ENCODE measurements at places on chromosomes 16 and 17.
A peak's percentile ranks its signal among the peaks of the same experiment; 100 is the strongest.

DNA sequence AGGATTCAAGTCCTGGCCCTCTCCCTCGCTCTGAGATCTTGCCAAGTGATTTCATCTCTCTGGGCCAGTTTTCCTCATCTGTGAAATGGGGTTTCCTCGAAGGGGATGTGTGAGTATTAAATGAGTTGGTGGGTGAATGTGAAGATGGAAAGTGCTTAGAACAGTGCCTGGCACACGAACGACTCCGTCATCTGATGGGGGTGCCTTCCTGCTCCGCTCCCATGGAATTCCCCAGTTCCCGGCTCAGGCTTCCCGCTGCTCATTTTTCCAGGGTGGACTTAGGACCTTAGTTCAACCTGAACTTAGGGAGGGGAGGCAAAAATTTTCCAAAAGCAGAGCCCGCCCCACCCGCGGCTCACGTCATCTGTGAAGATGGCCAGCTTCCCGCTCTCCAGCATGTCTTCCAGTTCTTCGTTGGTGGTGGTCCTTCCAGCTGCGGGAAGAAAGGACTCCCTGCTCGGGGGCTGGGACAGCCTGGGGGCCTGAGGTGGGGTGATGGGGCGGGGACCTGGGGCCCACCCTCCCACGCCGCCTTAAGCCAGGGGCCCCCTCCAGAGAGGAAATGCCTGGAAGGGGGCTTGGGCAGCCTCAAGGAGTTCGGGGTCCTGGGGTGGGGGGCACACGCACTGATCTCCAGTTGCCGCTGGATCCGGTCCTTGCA lies 11.4 kb downstream of the HSD3B7 start:
- no peak for DNase-seq

- DNase-seq: no peak
Observed at GRCh38 chr17:67326440-67326839, 39.9 kb downstream of the PSMD12 start.

DNA sequence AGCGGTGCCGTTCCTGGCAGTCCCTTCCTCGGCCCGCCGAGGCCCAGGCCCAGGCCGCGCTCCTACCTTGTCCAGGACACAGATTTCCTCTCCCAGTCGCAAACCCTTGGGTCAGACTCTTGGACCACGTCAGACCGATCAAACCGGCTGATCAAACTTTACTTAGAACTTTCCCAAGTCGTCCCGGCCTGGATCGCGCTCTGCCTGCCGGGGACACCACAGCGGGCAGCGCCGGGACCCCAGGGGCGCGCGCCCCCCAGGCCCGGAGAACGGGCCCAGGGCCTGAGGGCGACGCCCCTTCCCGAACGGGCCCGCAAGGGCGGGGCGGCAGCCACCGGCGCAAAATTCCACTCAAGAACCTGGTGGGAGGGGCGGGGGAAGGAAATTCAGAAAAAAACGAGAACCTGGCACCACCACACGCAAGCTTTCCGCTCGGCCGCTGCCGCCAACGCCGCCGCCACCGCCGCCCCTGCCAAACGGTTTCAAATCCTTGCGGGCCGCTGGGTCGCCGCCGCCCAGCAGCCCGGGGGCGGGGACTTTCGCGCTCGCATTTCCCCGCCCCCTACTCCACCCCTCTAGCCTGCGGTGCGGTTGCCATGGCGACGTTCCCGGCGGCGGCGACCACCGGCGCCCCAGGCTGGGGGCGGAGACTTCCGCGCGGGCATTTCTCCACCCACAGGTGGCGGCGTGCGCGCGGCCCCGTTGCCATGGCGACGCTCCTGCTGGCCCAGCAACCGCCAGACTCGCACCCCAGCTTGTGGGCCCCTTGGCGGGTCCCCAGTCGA lies at the start of gene CEP112:
TSS of gene CEP112 (minus strand) at position 541 of the 785 bp plus-strand sequence.
- peak; percentile 94 for DNase-seq

- no peak for DNase-seq
Observed at GRCh38 chr17:29968271-29968670, 26.8 kb downstream of the EFCAB5 start.

DNA sequence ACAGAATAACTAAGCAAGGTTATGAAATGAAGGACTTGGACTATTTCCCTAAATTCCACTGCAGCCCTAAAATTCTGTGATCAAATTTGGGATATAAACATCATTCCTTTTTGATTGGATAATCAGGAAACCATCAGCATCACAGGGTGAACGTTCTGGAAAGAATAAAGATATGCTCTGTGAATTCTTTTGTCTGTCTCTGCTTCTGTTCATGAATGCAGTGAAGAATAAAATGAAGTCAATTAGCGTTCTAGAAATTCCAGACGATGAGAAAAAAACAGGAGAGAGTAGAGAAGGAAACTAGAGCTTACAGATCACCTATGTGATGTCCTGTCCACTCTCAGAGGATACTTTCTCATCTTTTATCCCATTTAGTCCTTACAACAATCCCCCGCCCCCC lies 295.1 kb upstream of the SOX9 start:
- no peak for DNase-seq

GRCh38 chr17:68319410-68320162 lies 28.3 kb downstream of the ARSG start:
- DNase-seq: no peak

DNA sequence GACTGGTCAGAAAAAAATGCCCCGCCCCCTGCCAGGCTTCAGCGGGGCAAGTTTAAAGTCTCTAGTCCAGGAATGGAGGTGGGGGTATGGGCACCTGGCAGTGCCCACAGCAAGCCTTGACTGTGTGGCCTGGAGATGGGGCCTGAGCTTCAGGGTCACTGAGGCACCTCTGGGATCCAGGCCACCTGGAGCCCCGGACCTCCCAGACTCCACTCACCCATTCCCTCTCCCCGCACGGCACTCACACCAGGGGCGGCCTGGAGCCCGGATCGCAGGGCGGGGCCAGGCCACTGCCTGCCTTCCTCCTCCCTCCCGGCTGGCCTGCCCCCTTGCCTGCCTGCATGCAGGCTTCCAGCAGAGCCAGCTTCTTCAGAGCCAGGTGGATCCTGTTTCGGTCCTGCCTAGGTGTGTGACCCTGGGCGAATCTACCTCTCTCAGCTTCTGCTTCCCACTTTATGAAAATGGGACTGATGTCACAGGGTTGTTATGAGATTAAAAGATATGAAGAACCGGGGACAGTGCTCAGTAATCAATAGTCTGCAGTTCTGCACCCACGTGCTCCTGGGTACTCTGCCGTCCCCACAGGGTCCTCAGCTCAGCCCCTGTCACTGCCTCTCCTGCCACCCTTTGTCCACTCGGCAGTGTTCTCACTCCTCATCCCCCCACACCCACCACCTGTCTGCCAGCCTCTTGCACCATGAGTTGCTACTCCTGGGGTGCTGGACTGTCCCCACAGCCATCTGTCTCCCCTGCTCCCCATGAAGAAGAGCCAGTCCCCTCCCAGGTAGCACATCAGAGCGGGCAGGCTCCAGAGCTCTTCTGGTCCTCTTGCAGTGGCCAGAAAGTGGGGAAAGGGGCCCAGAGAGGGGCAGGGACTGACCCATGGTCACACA lies 1.2 kb upstream of the TCAP start:
- no peak for DNase-seq

DNA sequence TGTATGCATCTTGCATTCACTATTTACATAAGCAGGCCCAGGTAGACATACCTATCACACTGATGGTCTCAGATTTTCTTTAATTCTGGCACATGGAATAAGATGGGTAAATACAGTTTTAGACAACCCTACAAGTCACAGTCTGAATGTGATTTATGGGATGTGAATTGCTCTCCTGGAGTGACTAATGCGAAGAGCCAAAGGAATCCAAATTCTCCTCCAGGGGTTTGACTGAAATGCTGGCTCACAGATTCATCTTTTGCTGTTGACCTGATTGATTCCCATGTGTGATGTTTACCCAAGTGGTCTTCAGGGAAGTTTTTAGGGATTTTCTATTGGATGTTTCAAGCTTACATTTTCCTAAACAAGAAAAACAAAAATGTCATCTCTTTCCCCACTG lies 277.9 kb upstream of the MON1B start:
- no peak for DNase-seq

GRCh38 chr17:51572115-51572514 lies 311.8 kb downstream of the UTP18 start:
- no peak for DNase-seq

DNA sequence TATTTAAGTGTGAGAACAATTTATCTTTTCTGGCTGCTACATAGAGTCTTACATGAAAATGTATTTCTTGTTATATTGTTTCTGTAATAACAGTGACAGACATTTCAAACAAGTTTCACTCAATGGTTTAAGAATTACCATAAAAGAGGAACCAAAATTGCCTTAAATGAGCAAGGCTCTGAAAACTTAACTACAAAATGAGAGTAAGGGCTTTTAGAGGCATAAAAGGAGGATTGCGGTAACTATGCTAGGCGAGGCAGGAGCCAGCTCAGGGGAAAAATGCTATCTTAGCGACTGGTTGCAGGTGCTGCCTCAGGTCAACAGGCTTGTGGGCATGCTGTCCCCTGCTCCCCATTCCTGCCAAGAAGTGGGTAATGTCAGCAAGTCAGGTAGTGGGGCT lies 81.7 kb upstream of the MSI2 start:
- no peak for DNase-seq

DNA sequence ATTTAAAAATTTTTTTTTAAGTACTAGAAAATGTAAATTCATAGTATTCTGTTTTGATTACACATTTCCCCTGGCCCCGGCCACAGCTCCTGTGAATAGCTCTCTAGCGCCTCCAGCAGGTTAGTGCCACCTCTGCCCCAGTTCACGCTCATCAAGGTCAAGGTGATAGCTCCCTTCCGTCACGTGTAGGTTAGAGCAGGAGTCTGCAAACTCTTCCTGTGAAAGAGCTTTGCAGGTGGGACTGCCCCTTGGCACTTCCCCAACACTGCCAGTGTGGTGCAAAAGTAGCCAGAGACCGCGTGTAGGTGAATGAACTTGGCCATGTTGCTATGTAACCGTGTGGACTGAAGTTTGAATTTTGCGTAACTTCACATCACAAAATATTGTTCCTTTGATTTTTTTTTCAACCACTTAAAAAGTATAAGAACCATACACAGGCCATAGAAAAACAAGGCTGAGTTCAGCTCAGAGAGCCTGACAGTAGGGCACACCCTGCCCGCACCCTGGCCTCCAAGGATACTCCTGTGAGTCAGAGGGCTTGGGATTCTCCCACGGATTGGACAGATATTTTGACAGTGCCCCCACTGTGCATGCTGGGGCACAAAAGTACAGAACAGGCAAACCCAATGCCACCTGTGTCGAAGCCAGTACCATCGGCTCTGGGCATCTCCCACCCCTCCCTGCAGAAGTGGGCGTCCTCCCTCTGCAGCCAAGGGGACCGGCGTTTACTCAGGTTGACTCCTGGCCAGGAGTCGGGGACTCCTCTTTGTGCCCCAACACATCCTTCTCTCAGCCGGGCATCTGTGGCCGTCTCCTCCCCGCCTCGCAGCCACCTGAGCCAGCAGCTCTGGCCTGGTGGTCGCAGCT lies 92.0 kb upstream of the CHMP6 start:
- DNase-seq: peak; percentile 88

- DNase-seq: no peak
Observed at GRCh38 chr17:9242983-9243382, 221.7 kb downstream of the NTN1 start.

GRCh38 chr16:69131167-69131838 lies 1.1 kb downstream of the CHTF8 start:
- peak; percentile 11 for DNase-seq

- DNase-seq: no peak
Observed at GRCh38 chr16:795580-796229, 4.8 kb downstream of the GNG13 start.

DNA sequence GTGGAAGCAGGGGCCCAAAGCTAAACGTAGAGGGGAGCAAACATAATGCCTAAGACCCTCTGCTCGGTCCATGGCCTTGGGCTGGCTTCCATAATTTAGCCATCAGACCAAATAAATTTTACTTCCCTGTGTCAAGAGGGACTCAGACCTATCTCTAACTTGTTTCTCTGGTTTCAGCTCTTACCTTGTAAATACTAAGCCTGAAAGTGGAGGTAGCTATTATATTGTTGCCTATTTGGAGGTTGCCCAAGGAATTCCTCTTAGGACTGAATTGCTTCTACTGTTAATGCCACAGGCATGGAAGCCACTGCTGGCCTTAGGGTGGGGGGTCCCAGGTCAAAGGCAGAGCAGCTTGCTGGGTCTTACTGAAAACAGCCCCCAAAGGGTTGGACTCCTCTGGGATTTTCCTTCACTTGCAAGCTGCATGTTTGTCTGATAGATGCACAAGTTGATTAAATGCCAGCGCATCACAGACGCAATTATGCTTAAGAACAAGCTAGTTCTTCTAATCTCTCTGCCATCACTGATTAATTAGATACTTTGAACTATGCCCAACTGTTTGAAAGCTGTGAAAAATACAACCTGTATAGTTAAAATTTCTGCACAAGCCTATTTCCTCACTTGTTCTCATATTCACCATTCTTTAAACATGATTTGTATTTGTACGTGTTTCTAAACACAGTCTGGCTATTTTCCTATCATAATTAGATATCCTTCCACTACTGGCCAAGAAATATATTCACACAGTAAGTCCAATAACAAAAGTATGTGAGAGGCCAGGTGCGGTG lies 67.9 kb upstream of the HAS3 start:
- DNase-seq: no peak

DNA sequence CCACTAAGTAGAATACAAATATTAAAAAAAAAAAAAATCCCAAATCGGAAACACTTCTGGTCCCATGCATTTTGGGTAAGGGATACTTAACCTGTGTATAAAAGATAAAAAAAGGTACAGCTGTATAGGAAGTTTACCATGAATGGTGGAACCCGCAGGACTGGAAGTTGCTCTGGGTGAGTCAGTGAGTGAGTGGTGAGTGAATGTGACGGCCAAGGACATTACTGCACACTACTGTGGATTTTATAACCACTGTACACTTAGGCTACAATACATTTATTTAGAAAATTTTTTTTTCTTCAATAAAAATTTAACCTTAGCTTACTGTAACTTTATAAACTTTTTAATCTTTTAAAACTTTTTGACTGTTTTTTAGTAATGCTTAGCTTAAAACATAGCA lies 71.3 kb upstream of the BCAR1 start:
- DNase-seq: no peak

DNA sequence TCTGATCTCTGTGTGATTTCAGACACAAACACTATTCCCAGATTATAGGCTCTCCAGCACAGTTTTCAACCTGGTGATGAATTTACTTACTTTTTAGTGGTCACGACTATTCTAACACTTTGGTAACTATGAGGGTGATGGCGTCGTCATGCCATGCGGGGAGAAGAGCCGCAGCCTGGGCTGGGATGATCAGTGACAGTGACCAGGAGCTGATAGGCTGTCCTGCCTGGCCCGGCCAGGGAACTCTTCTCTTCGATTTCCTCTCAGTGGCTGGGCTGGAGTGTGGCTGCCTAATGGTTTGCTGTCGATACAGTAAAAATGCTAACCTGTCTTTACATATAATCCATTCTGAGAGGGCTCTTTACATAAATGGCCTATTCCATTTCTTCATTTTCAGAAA lies 113.1 kb downstream of the IRX3 start:
- no peak for DNase-seq
